ENCODE measurements at places on chromosomes 12 and 14. TPM values are rescaled to one million over a fixed set of nuclear protein-coding genes. Genes with fewer than 3 reads are reported as not detected.

GRCh38 chr14:49950275-49951228 lies 57.7 kb downstream of the ARF6 start:
- DNase-seq, result no peak
- peak overlapping the region; percentile 92 for H3K27ac ChIP-seq
- H3K36me3 ChIP-seq, result no peaks in the 10 kb centered on the region
- H3K4me3 ChIP-seq, result peak overlapping the region; percentile 47

- no peak overlapping the region for H3K27ac ChIP-seq
- no peaks in the 10 kb centered on the region for H3K36me3 ChIP-seq
- H3K4me1 ChIP-seq, result peaks cover 4% of the 10 kb centered on the region
- H3K27me3 ChIP-seq, result peaks cover 3% of the 10 kb centered on the region
- no peak overlapping the region for H3K4me3 ChIP-seq
Measured at GRCh38 chr14:69360438-69361108, 37.5 kb downstream of the ERH start.

- H3K36me3 ChIP-seq, result no peaks in the 10 kb centered on the region
- no peak for DNase-seq
- no peaks in the 10 kb centered on the region for H3K4me1 ChIP-seq
Measured at GRCh38 chr14:75333606-75334548, 55.2 kb downstream of the FOS start.

- DNase-seq, result no peak
- H3K4me3 ChIP-seq, result no peak overlapping the region
- no peak overlapping the region for H3K27ac ChIP-seq
- H3K36me3 ChIP-seq, result no peaks in the 10 kb centered on the region
Measured at GRCh38 chr14:62420847-62421246, 624.4 kb downstream of the KCNH5 start.

DNA sequence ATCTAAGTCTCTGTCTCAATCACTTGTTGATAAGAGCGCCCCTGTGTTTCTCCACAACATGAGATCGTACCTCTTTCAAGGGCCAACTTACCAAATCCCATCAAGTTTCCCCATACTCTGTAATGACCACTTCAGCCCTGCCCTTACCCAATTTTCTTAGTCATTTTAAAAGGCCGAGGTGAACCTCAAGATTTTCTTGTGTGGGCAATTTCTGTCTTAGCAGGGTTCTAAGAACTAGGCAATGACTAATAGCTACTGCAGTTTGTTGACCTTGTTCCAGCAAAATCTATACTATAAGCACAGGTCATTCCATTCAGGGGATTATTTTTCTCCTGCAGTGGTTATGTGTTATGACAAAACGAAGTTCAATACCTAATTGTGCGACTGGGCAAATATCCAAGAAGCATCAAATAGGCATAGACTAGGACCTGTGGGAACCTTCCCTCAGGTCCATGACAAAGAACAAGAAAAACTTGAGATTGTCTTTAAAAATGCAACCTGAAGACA lies 359.8 kb downstream of the PCNX1 start:
- no peak for DNase-seq
- no peaks in the 10 kb centered on the region for H3K36me3 ChIP-seq
- H3K4me3 ChIP-seq, result no peak overlapping the region
- H3K4me1 ChIP-seq, result peaks cover 9% of the 10 kb centered on the region
- no peak overlapping the region for H3K27ac ChIP-seq

- H3K4me3 ChIP-seq, result no peak overlapping the region
- no peaks in the 10 kb centered on the region for H3K36me3 ChIP-seq
- H3K4me1 ChIP-seq, result peaks cover 5% of the 10 kb centered on the region
Measured at GRCh38 chr12:46303039-46303666, 34.3 kb upstream of the SLC38A1 start.

DNA sequence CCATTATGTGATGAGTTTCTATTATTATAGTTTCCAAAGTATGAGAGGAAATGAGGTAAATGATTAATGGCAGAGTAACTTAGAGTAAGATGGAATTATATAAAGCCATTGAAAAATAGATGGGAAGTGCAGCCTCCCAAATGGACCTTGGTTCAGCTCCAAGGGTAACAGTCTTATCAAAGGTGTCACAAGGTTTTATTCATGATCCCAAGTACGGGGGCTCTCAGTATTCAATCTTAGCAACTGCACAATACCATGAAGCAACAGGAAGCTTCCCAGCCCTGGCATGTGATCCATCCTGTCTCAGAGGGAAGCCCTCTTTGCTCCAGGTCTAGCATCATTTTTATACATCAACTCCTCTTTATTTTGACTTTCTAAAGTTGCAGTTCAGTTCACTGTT lies 948.2 kb downstream of the GALC start:
- no peaks in the 10 kb centered on the region for H3K36me3 ChIP-seq

DNA sequence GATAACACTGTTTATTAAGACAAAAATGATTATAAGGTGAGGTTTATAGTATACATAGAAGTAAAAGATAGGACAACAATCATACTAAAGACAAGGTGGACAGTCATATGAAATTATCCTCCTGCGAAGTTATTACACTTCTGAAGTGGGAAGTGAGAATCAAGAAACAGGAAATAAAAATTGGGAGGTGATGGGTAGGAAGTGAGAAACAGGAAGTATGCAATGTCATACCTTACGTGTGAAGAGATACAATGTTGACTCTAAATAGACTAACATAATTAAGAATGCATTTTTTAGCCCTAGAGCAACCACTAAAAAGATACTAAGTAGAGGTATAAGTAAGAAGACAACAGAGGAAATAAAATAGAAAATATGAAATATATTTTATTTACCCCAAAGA lies 43.7 kb downstream of the GRIN2B start:
- no peak overlapping the region for H3K27ac ChIP-seq
- no peaks in the 10 kb centered on the region for H3K4me1 ChIP-seq
- H3K36me3 ChIP-seq, result no peaks in the 10 kb centered on the region

- H3K4me3 ChIP-seq, result no peak overlapping the region
- no peaks in the 10 kb centered on the region for H3K27me3 ChIP-seq
- no peak overlapping the region for H3K27ac ChIP-seq
- no peak for DNase-seq
Measured at GRCh38 chr12:87779016-87779415, 250.2 kb downstream of the C12orf50 start.

- H3K4me3 ChIP-seq, result no peak overlapping the region
- H3K4me1 ChIP-seq, result no peaks in the 10 kb centered on the region
- H3K36me3 ChIP-seq, result no peaks in the 10 kb centered on the region
- H3K27me3 ChIP-seq, result no peaks in the 10 kb centered on the region
- DNase-seq, result no peak
Measured at GRCh38 chr14:56752428-56752827, 57.9 kb downstream of the OTX2 start.

GRCh38 chr12:57118711-57119271 lies 7.6 kb upstream of the STAT6 start:
- H3K4me1 ChIP-seq, result no peaks in the 10 kb centered on the region
- H3K27me3 ChIP-seq, result no peaks in the 10 kb centered on the region
- no peaks in the 10 kb centered on the region for H3K36me3 ChIP-seq
- DNase-seq, result no peak

GRCh38 chr12:121301876-121302275 lies 5.4 kb upstream of the CAMKK2 start:
- no peak overlapping the region for H3K27ac ChIP-seq
- H3K27me3 ChIP-seq, result no peaks in the 10 kb centered on the region
- peaks cover 15% of the 10 kb centered on the region for H3K4me1 ChIP-seq
- no peak overlapping the region for H3K4me3 ChIP-seq

GRCh38 chr14:68164711-68165113 lies 345.1 kb downstream of the RAD51B start:
- DNase-seq, result no peak
- H3K27ac ChIP-seq, result peak overlapping the region; percentile 1
- H3K4me3 ChIP-seq, result no peak overlapping the region
- no peaks in the 10 kb centered on the region for H3K27me3 ChIP-seq
- H3K4me1 ChIP-seq, result peaks cover 66% of the 10 kb centered on the region

GRCh38 chr14:49194067-49194466 lies 392.1 kb downstream of the RPS29 start:
- no peak overlapping the region for H3K27ac ChIP-seq
- DNase-seq, result no peak
- peaks cover 8% of the 10 kb centered on the region for H3K4me1 ChIP-seq
- H3K36me3 ChIP-seq, result no peaks in the 10 kb centered on the region
- no peaks in the 10 kb centered on the region for H3K27me3 ChIP-seq

GRCh38 chr14:101336183-101336582 lies 225.1 kb upstream of the DIO3 start:
- peaks cover 20% of the 10 kb centered on the region for H3K27me3 ChIP-seq
- DNase-seq, result no peak
- no peak overlapping the region for H3K27ac ChIP-seq
- no peaks in the 10 kb centered on the region for H3K4me1 ChIP-seq

- H3K4me3 ChIP-seq, result no peak overlapping the region
- peaks cover 91% of the 10 kb centered on the region for H3K36me3 ChIP-seq
- H3K27ac ChIP-seq, result no peak overlapping the region
- no peak for DNase-seq
Measured at GRCh38 chr14:50762931-50763300, 68.0 kb downstream of the NIN start.

DNA sequence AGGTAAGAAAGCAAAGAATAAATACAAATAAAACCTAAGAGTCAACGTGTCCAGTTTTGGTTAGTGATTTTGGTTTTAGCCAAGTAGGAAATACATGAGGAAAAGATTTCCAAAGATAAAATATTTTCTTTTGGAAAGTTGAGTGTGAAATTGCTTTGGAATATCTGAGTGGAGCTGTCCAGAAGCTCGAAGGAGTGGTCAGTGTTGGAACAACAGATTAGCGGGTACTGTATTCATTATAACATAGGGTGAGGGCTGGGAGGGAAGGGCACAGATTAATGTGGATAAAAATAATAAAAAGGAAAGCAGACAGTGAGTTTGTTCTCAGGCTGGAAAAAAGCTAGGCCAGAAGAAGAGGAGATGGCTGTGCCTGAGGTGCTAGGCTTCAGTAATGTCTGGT lies 101.5 kb upstream of the SLCO1C1 start:
- no peaks in the 10 kb centered on the region for H3K36me3 ChIP-seq
- H3K4me1 ChIP-seq, result no peaks in the 10 kb centered on the region
- H3K27me3 ChIP-seq, result no peaks in the 10 kb centered on the region
- H3K4me3 ChIP-seq, result no peak overlapping the region
- no peak overlapping the region for H3K27ac ChIP-seq

DNA sequence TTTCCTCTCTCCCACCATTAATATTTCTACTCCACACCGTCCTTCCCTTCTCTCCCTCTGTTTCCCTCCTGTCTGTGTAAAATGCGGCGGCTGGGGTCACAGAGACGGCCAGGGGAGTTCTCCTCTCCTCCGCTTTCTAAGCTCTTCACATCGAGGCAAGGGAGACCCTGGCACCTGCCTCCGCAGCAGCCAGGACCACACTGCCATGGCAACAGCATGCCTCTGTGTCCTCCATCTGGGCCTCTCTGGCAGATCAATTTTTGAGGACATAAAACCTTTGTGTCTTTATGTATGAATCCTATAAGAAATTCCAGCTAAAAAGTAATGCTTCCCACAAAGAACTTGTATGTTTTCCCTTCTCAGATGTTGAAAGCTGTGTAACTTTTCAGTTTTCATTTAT lies 41.4 kb downstream of the DYRK4 start:
- no peak overlapping the region for H3K27ac ChIP-seq
- DNase-seq, result no peak
- peaks cover 3% of the 10 kb centered on the region for H3K4me1 ChIP-seq
- no peaks in the 10 kb centered on the region for H3K36me3 ChIP-seq
- H3K4me3 ChIP-seq, result no peak overlapping the region

GRCh38 chr12:105793421-105793820 lies 345.3 kb downstream of the NUAK1 start:
- H3K4me3 ChIP-seq, result no peak overlapping the region
- H3K4me1 ChIP-seq, result no peaks in the 10 kb centered on the region
- H3K27me3 ChIP-seq, result no peaks in the 10 kb centered on the region
- DNase-seq, result no peak
- H3K27ac ChIP-seq, result no peak overlapping the region
- H3K36me3 ChIP-seq, result no peaks in the 10 kb centered on the region

DNA sequence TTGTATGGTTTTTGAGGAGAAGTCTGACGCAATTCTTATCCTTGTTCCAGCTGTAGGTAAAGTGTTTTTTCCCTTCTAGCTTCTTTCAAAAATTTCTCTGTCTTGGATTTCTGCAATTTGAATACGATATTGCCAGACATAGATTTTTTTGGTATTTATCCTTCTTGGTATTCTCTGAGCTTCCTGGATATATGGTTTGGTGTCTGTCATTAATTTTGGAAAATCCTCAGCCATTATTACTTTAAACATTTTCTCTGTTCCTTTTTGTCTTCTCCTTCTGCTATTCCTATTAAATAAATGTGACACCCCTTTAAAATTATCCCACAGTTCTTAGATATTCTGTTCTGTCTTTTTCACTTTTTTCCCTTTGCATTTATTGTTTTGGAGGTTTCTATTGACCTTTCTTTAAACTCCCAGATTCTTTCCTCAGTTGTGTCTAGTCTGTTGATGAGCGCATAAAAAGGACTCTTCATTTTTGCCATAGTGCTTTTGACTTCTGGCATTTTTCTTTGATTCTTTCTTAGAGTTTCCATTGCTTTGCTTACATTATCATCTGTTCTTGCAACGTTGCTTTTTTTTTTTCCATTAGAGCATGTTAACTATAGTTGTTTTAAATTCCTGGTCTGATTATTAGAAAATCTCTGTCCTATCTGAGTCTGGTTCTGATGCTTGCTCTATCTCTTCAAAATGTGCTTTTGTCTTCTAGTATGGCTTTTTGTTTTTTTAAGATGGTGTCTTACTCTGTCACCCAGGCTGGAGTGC lies 129.1 kb downstream of the MSRB3 start:
- no peak overlapping the region for H3K27ac ChIP-seq
- no peaks in the 10 kb centered on the region for H3K27me3 ChIP-seq
- H3K4me1 ChIP-seq, result no peaks in the 10 kb centered on the region
- no peaks in the 10 kb centered on the region for H3K36me3 ChIP-seq
- H3K4me3 ChIP-seq, result no peak overlapping the region

GRCh38 chr14:51897791-51898355 lies 37.5 kb downstream of the GNG2 start:
- no peaks in the 10 kb centered on the region for H3K36me3 ChIP-seq
- no peaks in the 10 kb centered on the region for H3K4me1 ChIP-seq
- no peak for DNase-seq

GRCh38 chr14:77302926-77303325 lies 17.8 kb downstream of the POMT2 start:
- no peak overlapping the region for H3K4me3 ChIP-seq
- DNase-seq, result no peak
- H3K4me1 ChIP-seq, result peaks cover 14% of the 10 kb centered on the region
- H3K27ac ChIP-seq, result no peak overlapping the region
- H3K27me3 ChIP-seq, result no peaks in the 10 kb centered on the region

Gene NT5DC3
- total RNA-seq, result 4.7 TPM

Gene EAPP
- 22.9 TPM for total RNA-seq

Gene HSPB8
- total RNA-seq, result 86.4 TPM

Gene SLC17A8
- not detected for total RNA-seq

Gene ADSS1
- 11.4 TPM for total RNA-seq

Gene ZDHHC22
- not detected for total RNA-seq

Gene RPGRIP1
- not detected for total RNA-seq

Gene KRT73
- not detected for total RNA-seq

Gene ELK3
- 37.5 TPM for total RNA-seq

Gene ST8SIA1
- 5.3 TPM for total RNA-seq

Gene CCDC175
- not detected for total RNA-seq

Gene ARF6
- total RNA-seq, result 156 TPM

Gene RAPGEF3
- 19.3 TPM for total RNA-seq

Measured in esophagus squamous epithelium (tissue), 5 donors.